Astrocyte (in vitro differentiated cells and primary cell): ENCODE measurements at places on chromosomes 13 and 19.
A peak's percentile ranks its signal among the peaks of the same experiment; 100 is the strongest.

DNA sequence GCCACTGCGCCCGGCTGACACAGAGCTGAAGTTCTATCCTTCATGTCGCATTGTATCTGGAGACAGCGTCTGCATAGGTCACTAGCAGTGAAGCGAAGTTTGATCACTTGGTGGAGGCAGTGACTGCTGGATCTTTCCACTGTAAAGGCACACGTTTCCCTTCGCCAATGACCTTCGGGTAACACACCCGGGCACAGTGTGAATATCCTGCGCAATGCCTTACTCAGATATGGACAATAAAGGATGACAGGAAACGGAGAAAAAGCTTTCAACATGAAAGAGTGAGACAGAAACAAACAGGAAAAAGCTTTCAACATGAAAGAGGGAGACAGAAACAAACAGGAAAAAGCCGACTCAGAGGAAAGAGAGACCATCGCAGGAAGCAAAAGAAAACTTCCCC, 17.1 kb downstream of the ARL11 start:
- no peak for DNase-seq

GRCh38 chr19:35310811-35311465, 18.0 kb upstream of the CD22 start:
- no peak for DNase-seq

DNA sequence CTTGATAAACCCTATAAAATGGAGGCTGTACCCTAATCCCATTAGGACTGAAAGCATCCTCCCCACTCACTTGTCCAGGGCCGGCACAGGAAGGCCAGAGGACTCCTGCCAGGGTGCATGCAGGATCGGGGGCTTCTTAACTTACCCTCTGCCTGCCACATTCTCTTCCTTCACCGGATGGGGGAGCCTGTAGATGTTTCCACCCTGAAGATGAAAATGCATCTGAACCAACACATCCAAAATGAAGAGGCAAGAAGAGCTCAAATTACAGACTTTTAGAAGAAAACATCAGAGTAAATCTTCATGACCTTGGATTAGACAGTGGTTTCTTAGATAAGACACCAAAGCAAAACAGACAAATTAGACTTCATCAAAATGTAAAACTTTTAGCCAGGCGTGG, 25.9 kb upstream of the NAPA start:
- DNase-seq = peak; percentile 12

- DNase-seq = no peak
These were observed 8.7 kb downstream of the DDX49 start for GRCh38 chr19:18928018-18928805.

DNA sequence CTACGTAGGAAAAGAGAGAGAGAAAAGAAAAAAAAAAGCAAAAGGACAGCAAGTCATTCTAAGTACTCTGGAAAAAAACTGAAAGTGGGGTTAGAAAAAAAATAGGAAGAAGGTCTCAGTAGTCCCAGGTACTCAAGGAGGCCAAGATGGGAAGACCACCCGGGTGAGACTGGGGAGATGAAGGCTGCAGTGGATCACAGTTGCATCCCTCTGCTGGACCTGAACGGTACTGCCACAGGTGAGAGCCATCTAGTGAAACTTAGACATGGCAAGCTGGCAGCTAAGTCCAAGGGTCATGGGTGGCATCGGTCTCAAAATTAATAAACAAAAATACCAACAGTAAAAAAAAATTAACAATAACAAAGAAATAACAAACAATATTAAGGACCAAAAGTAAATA, 41.0 kb upstream of the ZNF91 start:
- DNase-seq = no peak

GRCh38 chr19:52226652-52227051, 36.8 kb downstream of the PPP2R1A start:
- no peak for DNase-seq

- peak; percentile 82 for DNase-seq
These were observed 32.2 kb upstream of the ARGLU1 start for GRCh38 chr13:106599875-106600797.

DNA sequence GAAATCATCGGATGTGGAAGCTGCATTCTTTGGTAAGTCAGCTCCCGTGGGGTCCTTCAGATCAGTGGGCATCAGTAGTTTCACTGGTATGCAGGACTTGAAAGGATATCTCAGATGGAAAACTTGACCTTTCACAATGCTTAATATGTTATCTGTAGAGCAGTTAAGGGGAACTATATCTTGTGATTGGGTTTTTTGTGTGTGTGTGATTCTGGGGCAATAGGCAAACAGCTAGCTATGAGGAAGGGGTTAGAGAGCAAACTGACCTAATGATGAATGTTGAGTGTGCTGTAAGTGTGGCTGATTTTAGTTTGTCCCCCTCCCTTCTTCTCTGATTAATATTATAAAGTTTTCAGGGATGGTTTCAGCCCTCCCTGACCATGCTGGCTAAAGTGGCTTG, 53.3 kb downstream of the ACSBG2 start:
- DNase-seq = no peak

DNA sequence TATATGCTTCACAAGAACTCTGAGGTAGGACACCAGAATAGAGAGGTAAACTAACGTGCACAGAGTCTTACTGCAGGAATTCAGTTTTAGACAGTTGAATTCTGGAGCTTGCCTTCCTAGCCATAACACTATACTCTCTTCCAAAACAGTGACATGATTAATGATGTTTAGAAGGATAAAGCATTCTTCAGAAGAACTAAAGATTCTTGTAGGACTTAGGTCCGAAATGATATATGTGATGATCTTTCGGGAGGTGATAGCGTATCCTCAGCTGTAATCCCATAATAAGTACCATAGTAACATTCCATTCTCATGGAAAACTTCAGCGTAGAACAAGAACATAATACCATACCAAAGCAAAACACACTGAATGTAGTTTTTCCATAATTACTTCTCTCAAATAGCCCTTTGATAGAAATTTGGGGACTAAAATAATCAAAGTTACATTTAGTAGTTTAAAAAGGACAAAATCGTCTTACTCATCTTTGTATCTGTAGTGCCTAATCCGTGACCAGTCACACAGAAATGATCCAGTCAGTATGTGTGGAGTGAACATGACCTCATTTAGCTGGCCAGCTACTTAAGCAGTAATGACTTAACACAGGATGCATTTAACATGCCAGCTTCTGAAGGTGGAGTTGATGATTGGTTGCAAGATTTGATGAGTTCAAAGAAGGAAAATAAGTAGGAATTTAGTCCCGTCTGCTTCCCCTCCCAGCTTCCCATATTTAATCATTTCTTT, 38.4 kb downstream of the PIBF1 start:
- DNase-seq = peak; percentile 92

DNA sequence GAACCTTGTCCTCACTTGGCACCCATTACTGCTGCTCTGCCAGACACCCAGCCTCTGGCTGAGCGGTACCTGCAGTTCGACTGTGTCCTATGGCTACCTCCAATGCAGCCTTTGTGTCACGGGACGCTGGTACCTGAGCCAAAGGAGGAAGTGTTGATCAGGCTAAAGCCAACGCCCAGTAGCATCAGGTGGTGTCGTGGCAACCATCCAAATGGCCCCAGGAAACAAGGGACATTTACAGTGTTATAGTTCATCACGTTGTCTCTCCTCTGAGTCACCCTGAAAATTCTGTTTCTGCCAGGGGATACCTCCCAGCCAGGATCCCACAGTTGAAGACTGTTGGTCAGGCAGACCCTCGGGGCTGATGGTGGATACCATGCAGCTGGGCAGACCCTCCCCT, 10.1 kb downstream of the RHPN2 start:
- DNase-seq = no peak

GRCh38 chr13:112103260-112103838, 36.4 kb downstream of the SOX1 start:
- DNase-seq = no peak

- DNase-seq = peak; percentile 18
These were observed 213.9 kb upstream of the SLITRK1 start for GRCh38 chr13:84096216-84096615.

DNA sequence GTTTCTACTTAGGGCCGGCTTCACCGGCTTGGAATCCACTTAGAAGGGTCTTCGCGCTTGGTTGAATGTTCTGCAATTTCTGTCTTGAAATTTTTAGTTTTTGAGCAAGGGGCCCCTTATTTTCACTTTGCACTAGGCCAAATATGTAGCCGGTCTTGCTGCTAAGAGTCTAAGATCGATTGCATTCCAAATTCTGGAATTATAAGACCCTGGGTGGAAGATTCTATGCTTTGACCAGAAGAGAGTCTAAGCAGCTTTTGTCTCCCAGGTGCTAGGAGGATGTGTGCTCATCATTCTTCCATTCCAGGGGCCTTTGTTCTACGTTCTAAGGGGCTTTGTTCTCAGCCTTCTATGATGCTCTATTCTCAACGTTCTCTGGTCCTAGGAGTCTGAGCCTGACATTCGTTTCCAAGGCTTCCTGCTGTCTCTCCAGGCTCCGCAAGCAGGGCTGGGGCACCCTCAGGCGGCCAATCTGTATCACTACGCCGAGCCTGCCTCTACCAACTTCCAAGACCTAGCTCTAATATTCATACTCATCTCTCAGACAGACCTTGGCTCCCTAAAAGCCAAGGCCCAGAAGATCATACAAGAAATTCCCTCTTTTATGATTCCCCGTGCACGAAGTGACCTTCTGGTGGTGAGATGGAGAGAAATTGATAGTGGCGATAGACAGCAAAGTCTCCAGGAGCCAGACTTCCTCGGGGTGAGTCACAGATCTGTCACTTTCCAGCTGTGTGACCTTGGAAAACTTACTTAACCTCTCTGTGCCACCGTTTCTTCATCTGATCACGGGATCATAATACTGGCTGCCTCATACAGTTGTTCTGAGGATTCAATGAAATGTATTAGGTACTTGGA, 982 bp upstream of the DACT3 start:
- peak; percentile 74 for DNase-seq

- DNase-seq = no peak
These were observed 5.4 kb downstream of the C19orf47 start for GRCh38 chr19:40342644-40343311.

- no peak for DNase-seq
These were observed 14.8 kb upstream of the FCGBP start for GRCh38 chr19:39949026-39949747.

GRCh38 chr13:72662548-72662947, 64.9 kb downstream of the MZT1 start:
- no peak for DNase-seq

DNA sequence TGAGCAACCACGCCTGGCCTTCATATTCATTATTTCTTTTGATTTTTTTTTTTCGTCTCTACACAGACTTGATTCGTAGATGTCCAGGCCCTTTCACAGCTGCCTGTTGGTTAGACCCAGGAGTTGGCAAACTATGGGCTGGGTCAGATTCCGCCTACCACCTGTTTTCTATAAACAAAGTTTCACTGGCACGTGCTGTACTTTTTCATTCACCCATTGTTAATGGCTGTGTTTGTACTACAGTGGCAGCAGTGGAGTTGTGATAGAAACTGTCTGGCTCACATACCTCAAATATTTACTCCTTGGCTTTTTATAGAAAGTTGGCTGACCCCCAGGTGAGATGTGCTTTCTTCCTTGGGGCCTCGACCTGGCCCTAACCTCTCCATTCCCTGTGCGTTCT, 72.9 kb upstream of the TEX29 start:
- DNase-seq = no peak

DNA sequence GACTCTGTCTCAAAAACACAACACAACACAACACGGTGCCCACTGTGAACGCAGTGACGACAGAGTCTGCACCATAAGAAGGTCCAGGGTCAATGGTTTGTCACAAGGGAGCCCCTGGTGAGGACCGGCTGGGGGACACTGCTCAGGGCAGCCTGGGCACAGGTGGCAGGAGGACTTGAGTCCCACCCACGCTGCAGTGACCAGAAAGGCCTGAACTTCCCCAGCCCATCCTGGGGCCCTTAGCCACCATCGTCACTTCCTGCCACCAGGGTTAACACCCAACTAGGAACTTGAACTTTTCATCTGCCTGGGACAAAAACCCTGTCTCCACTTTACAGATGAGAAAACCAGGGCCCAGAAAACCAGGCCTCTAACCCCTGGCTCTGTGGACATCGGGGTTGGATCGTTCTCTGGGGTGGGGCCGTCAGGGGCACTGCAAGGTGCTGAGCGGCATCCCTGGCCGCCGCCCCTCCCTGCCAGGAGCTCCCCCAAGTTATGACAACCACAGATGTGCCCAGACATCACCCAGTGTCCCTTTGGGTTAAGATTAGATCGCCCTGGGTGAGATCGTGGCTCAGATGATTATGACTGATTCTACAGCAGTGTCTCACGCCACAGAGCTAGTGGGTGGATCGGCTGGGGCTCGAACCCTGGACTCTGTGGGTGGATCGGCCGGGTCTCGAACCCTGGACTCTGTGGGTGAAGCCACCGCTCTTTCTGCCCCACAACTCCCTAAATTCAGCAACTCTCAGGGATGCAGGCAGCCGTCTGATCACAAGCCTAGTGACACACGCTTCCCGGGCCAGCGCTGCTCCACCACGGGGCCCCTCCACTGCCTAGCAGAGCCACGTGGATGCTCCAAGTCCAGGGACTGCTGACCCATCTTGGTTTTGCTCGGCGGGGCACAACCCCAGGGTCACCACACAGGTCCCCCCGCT, 14.0 kb downstream of the MOB3A start:
- DNase-seq = no peak

DNA sequence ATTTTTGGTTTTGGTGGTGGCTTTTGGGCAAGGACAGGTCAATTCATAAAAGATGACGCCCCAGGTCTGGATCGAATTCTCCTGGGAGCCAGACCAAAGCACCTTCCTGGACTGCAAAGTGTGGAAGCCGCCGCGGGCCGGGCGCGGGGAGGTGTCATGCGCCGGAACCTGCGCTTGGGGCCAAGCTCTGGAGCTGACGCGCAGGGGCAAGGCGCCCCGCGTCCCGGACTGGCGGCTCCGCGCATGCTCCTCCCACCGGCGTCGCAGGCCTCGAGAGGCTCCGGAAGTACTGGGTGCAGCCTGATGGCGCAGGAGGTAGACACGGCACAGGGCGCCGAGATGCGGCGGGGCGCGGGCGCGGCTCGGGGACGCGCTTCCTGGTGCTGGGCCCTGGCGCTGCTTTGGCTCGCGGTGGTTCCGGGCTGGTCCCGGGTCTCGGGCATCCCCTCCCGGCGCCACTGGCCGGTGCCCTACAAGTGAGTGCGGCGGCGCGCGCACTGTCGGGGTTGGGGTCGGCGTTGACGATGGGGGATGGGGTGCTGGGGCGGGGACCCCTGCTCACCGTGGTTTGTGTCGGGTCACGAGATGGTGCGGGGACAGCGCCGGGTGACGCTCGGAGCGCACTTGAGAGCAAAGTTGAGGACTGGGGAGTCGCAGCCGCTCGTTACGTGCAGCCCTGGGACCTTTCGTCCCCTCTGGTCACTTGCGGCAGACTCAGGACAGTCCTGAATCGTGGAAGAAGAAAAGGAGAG, at the start of gene CLN5:
CLN5 (plus strand) TSS at position 286 of the 752 bp plus-strand sequence; CDS start at position 304, 18 bp downstream.
- peak; percentile 85 for DNase-seq

DNA sequence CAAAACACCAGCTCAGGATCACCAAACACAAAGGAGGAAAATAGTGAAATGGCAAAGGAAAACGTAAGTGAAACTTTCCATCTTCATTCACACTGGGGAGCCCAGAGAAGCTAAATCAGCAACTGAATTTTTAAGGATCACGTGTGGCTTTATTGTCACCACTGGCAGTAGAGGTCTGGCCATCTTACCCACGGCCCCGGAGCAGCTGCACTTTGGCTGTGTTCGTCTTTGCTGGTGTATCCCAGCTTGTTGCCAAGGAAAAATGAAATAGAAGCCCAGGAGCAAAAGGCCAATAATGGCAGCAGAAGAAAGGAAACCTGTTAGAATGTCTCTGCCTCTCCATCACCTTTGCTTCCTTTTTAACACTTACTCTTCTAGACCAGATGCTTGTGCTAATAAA, 274.7 kb downstream of the FOXO1 start:
- no peak for DNase-seq
